ENCODE measurements at places on chromosomes 11 and 22.

DNA sequence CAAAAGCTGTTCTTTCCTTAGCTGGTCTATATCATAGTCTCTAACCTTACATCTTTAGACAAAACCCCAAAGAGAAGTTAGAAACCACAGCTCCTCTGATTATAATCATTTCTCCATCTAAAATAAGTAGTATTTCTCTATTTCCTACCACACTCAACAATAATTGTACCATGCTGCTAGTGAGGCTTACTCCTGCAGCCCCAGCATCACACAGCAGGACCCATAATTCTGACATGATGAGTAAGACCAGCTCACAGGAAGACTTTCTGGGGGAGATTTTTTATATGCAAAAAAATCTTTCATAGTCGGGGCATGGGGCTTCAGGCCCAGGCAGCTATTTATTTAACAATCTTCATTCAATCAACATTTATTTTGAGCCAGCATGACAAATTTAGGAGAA, 441.6 kb downstream of the DYNC2H1 start:
- H3K4me1 ChIP-seq = no peaks in the 10 kb centered on the region
- no peak overlapping the region for H3K4me3 ChIP-seq
- no peak for DNase-seq
- H3K27ac ChIP-seq = no peak overlapping the region
- no peaks in the 10 kb centered on the region for H3K27me3 ChIP-seq

GRCh38 chr11:46617972-46618314, 590 bp downstream of the ATG13 start:
- H3K4me1 ChIP-seq = no peaks in the 10 kb centered on the region
- no peak overlapping the region for H3K27ac ChIP-seq
- H3K4me3 ChIP-seq = peak overlapping the region; percentile 87

- H3K36me3 ChIP-seq = no peaks in the 10 kb centered on the region
- H3K27ac ChIP-seq = no peak overlapping the region
- H3K27me3 ChIP-seq = no peaks in the 10 kb centered on the region
- no peak overlapping the region for H3K4me3 ChIP-seq
- H3K4me1 ChIP-seq = no peaks in the 10 kb centered on the region
- DNase-seq = no peak
Observed at GRCh38 chr22:28670756-28671155, 8.9 kb downstream of the TTC28 start.

- H3K27me3 ChIP-seq = no peaks in the 10 kb centered on the region
- no peaks in the 10 kb centered on the region for H3K36me3 ChIP-seq
- H3K4me1 ChIP-seq = no peaks in the 10 kb centered on the region
Observed at GRCh38 chr11:47399860-47400767, 8.3 kb upstream of the SLC39A13 start.

- H3K27me3 ChIP-seq = no peaks in the 10 kb centered on the region
- no peak for DNase-seq
- no peaks in the 10 kb centered on the region for H3K4me1 ChIP-seq
- H3K27ac ChIP-seq = no peak overlapping the region
- H3K4me3 ChIP-seq = no peak overlapping the region
Observed at GRCh38 chr22:39283322-39284141, 35.9 kb downstream of the RPL3 start.

GRCh38 chr11:42802201-42802899, 509.4 kb upstream of the API5 start:
- H3K4me1 ChIP-seq = no peaks in the 10 kb centered on the region
- no peak for DNase-seq
- H3K4me3 ChIP-seq = no peak overlapping the region
- H3K27me3 ChIP-seq = no peaks in the 10 kb centered on the region
- H3K27ac ChIP-seq = no peak overlapping the region
- no peaks in the 10 kb centered on the region for H3K36me3 ChIP-seq

DNA sequence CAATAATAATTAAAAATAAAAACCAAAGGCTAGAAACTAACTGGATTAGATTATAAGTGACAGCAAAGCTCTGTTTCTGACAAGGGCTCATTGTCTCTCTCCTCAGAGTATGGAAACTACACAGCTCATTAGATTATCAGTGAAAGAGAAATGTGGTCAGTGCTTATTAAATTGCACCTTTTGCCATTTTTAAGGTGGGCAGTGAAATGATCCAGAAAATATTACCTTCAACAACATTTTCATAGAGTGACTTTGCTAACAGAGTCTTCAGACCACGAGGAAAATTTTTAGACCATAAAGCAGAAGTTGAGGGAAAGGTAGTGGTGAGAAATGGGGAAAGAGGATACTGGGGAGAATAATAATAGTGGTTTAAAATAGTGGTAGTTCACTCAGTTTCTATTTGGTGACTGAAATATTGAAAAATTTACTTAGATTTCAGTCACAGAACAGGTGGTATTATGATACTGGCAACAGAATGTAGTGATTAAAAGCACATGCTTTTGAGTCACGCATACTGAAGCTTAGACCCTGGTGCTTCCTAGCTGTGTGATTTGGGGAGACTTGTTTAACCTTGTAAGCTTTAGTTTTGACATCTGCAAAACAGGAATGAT, 684.0 kb upstream of the CCDC90B start:
- DNase-seq = no peak
- H3K36me3 ChIP-seq = no peaks in the 10 kb centered on the region
- H3K27ac ChIP-seq = no peak overlapping the region
- H3K27me3 ChIP-seq = no peaks in the 10 kb centered on the region
- no peak overlapping the region for H3K4me3 ChIP-seq

- no peak for DNase-seq
- H3K4me1 ChIP-seq = peaks cover 3% of the 10 kb centered on the region
- H3K27me3 ChIP-seq = no peaks in the 10 kb centered on the region
- no peak overlapping the region for H3K4me3 ChIP-seq
Observed at GRCh38 chr11:821512-822371, 3.0 kb downstream of the PNPLA2 start.

- H3K36me3 ChIP-seq = peaks cover 30% of the 10 kb centered on the region
- H3K4me3 ChIP-seq = no peak overlapping the region
- peaks cover 2% of the 10 kb centered on the region for H3K4me1 ChIP-seq
- H3K27ac ChIP-seq = no peak overlapping the region
- no peak for DNase-seq
Observed at GRCh38 chr11:6608726-6609501, 3.1 kb downstream of the TAF10 start.

GRCh38 chr11:1916986-1917522, 2.4 kb upstream of the TNNT3 start:
- H3K4me3 ChIP-seq = no peak overlapping the region
- no peak overlapping the region for H3K27ac ChIP-seq
- H3K27me3 ChIP-seq = no peaks in the 10 kb centered on the region
- DNase-seq = no peak

DNA sequence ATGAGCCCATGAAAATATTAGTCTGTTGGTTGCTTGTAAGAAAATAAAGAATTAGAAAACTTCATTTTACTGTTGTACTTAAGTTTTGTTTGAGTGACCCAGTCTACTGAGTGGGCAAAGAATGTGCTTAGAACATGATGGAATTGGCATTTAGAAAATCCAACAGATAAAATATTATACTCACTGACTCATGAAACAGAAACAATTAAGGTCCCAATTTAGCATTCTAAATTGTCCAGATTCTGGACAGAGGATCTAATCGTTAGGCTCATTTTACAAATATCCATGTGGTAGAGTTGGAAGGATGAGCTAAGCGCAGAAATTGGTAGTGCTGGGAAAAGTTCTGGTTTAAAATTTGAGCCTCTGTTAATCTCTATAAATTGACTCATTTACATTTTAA, 45.4 kb downstream of the METTL15 start:
- no peaks in the 10 kb centered on the region for H3K27me3 ChIP-seq
- no peaks in the 10 kb centered on the region for H3K36me3 ChIP-seq
- no peak for DNase-seq
- H3K27ac ChIP-seq = no peak overlapping the region
- no peaks in the 10 kb centered on the region for H3K4me1 ChIP-seq

DNA sequence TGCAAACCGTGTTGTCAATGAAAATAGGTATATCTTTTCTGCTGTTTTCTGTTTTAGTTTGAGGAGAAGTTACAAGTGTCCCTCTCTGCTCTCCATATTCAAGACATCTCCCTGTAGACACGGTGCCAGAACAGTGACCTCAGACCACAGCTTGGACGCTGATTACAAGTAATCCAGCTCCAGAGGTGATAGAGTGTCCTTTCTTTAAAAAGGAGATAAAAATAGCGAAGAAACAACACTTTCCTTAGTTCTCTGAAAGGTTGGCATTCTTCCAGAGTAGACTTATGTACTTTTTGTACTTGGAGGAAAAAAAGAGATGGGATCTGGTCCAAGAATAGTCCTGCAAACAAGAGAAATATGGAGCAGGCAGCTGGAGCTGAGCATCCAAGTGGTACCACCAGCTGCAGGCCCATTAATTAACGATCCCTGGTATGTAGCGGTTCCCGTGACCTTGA, 43.0 kb upstream of the WT1 start:
- no peak overlapping the region for H3K4me3 ChIP-seq
- no peaks in the 10 kb centered on the region for H3K36me3 ChIP-seq
- DNase-seq = no peak
- no peaks in the 10 kb centered on the region for H3K4me1 ChIP-seq
- no peak overlapping the region for H3K27ac ChIP-seq
- H3K27me3 ChIP-seq = no peaks in the 10 kb centered on the region

- peaks cover 14% of the 10 kb centered on the region for H3K4me1 ChIP-seq
- H3K4me3 ChIP-seq = no peak overlapping the region
- no peaks in the 10 kb centered on the region for H3K36me3 ChIP-seq
- H3K27ac ChIP-seq = no peak overlapping the region
Observed at GRCh38 chr11:120715239-120715638, 203.7 kb downstream of the GRIK4 start.

DNA sequence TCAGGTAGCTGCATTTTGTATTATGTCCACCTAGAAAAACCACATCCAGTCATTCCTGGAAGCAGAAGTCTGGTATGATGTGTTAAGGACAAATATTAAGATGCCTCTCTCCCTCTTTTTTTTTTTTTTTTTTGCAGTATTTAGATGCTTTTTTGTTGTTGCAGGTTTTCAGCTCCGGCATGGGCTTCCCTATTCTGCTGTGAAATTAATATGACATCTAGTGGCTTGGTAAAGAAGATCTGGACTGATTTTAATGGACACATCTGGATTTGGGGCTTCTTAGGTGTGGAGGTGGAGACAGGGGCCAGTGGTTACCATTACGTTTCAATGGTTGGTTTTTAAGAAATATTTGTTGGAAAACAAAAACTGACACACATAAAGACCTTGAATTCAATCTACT, 47.5 kb upstream of the RASSF10 start:
- no peak overlapping the region for H3K4me3 ChIP-seq
- no peak overlapping the region for H3K27ac ChIP-seq
- no peak for DNase-seq
- 0 out of 2 replicates have a peak, but pooled peaks cover 1% of the 10 kb centered on the region for H3K4me1 ChIP-seq
- no peaks in the 10 kb centered on the region for H3K27me3 ChIP-seq

DNA sequence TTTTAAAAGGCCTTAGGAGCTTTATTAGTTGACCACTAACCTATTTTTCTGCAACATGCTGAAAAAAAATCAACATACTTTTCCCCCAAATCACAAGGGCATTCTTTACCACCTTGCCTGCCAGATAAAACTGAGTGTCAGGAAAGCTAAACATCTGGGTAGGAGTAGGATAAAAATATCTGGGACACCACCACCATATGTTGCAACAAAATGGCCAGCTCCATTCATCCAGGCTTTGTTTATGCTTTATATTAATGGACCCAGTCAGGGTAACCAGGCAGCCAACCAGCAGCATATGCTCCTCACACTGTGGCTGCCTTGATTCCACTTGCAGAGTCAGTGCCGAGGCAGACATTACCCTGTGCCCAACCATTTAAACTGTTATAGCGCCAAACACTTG, 1024.5 kb downstream of the LRRC4C start:
- H3K27me3 ChIP-seq = no peaks in the 10 kb centered on the region
- H3K36me3 ChIP-seq = no peaks in the 10 kb centered on the region
- DNase-seq = no peak

DNA sequence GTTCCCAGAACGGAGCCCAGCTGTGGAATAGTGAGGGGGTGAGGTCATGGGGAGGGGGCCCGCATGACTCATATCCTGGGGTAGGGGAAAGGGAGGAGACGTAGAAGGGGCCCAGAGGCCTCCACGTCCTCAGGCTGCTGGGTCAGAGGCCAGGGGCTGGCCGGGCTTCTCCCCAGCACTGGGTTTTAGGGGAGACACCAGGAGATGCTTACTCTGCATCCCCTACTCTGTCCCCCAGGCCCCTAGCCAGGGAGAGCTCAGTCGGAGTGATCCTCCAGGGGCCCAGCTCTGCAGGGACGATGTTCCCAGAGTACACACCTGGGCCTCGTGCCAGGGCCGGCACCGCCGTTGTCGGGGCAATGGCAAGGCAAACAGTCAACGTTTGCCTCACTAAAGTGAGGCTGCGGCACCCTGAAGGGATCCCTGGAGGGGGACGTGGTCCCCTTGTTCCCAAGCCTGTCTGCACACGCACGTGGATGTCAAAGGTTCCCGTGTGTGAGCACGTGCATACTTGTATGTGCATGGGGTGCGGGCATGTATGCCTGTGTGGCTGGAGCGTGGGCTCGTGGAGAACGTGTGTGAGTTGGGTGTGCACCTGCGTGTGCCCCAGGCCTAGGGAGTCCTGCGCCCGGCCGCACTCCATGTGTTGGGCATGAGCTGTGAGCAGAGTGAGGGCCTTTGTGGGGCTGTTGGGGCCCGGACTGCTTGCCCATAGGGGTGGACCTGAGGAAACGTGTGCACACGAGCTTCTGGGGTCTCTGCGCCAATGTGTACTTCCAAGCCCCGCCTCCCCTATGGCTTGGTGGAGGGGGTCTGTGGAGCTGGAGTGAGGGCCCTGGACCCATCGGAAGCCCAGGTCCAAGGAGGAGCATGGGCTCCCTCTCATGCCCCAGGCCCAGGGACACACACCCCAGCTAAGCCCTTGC, 14.2 kb downstream of the PRR33 start:
- no peaks in the 10 kb centered on the region for H3K36me3 ChIP-seq
- DNase-seq = no peak
- no peaks in the 10 kb centered on the region for H3K27me3 ChIP-seq

DNA sequence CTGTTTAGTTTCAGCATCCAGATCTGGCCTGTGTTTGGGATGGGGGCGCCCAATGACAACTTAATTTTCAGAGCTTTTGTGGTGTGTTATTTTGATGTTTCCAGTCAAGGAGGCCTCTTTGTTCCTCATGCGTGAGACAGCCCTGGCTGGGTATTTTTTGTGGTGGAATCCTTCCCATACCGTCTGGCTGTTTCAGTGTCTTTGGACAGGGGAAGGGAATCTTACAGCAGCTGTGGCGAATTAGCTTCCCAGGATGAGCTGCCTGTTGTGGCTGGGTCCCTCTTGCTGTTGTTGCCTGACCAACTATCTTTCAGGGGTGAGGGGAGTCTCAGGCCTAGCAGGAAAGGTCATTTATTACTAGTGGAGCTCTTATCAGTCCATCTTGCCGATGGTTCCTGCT, 138.8 kb downstream of the ARHGAP20 start:
- no peaks in the 10 kb centered on the region for H3K36me3 ChIP-seq
- no peaks in the 10 kb centered on the region for H3K27me3 ChIP-seq
- DNase-seq = no peak
- H3K4me1 ChIP-seq = no peaks in the 10 kb centered on the region

All from iPS DF 6.9 (cell line).